Lung (tissue), 17 donors: ENCODE measurements at places on chromosomes 5 and 9. TPM values are rescaled to one million over a fixed set of nuclear protein-coding genes. Genes with fewer than 3 reads are reported as not detected.

DNA sequence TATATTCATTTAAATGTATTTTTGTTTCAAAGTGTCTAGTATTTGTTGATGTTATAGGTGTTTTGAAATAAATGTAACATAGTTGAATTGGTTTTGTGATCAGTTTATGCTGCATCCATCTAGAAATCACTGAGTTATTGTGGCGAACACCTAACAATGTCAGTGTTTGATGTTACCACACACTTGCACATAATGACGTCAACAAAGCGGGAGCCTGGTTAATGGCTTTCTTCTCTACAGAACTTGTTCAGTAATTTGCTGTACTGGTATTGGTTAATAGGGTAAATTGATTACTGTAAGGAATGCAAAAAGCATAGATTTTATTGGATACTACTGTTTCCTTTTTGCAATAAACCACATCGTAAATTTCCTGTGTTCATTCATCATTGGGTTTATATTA is 133.0 kb downstream of the ATG10 start:
- no peak for DNase-seq

- no peak for DNase-seq
Observed at GRCh38 chr5:8685704-8686103, 816.8 kb downstream of the MTRR start.

DNA sequence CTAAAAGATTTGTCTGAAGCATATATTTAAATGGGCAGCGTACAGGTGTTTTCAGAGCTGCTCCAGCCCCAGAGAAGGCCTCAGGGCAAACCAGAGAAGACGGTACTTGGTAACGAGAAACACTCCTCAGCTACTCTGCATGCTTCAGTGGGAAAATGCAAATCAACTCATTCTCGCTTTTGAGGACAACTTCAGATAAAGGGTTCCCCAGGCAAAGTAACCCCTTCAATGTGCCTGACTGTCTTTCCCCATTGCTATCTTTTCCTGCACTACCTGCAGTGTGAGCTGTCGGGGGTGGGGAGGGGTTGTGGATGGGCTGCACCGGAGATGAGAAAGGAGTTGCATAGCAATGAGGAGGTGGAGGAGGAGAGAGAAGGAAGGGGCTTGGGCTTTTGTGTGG is 339.7 kb upstream of the CLINT1 start:
- no peak for DNase-seq

DNA sequence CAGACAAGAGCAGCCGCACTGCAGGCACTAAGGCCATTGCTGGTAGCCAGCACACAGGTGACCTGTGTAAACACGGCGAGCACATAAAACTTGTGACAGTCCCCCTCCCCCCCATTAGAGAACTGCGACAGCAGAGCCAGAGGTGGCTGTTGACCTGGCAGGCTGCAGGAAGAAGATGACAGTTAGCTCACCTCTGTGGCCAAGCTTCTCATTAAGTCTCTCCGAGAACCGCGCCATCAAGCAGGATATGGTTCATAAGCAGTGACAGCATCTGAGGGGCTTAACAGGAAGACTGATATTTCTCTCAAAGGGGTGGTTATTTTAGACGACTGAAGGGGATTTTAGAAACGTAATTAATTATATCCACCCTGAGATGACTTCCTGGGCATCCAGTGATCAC is 5.2 kb downstream of the SURF4 start:
- no peak for DNase-seq

Gene KIF4B
- polyA plus RNA-seq, result 0.01 TPM

Gene IL17B
- 0.44 TPM for polyA plus RNA-seq

Gene ALAD
- polyA plus RNA-seq, result 22.5 TPM

Gene PRSS3
- 0.26 TPM for polyA plus RNA-seq

Gene HRCT1
- polyA plus RNA-seq, result 6.3 TPM

Gene CARTPT
- not detected for polyA plus RNA-seq

Gene HEMGN
- 0.14 TPM for polyA plus RNA-seq
